NCI-H1092 treated with DMSO at 0.1 percent for 48 hours (cell line): ENCODE measurements at places on chromosomes 16 and 17.

GRCh38 chr16:31010585-31011325 lies at the start of gene STX1B:
TSS of gene STX1B (minus strand) at chr16:31010638. CDS start at chr16:31010396, 242 bp downstream.
- DNase-seq, result peak; percentile 68

DNA sequence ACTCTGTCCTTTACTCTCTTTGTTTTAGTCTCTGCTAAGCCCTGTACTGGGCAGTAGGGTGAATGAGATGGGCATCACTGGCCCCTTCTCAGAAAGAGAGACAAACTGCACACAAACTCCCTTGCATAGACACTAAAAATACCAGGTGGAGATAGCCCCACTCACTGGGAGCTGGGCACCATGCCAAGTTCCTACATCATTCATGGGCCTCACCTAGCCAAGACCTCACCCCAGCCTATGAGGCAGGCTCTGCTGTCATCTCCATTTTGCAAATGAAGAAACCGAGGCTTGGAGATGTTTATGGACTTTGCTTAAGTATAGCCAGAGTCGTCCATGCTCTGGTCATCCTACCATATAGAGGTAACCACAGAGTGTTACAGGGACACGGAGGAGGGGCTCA lies 499.8 kb upstream of the CDH11 start:
- DNase-seq, result no peak

DNA sequence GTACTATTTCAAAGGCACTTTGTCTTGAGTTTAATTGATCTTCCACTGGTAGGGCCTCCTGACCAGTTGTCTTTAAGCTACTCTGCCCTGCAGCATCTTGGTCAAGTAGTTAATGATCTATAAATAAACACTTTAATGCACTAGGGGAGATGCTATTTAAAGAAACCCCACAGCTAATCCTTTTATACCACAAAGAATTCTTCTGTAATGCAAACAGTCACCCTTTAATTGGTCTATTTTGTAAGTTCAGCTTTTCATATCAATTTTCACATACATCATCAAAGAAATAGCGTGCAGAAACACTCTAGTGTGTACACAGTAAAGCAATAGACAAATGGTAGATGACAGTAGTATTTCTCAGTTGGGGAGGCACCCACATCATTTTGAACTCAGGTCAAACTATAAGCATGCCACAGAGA lies 70.3 kb downstream of the PMP22 start:
- peak; percentile 4 for DNase-seq

DNA sequence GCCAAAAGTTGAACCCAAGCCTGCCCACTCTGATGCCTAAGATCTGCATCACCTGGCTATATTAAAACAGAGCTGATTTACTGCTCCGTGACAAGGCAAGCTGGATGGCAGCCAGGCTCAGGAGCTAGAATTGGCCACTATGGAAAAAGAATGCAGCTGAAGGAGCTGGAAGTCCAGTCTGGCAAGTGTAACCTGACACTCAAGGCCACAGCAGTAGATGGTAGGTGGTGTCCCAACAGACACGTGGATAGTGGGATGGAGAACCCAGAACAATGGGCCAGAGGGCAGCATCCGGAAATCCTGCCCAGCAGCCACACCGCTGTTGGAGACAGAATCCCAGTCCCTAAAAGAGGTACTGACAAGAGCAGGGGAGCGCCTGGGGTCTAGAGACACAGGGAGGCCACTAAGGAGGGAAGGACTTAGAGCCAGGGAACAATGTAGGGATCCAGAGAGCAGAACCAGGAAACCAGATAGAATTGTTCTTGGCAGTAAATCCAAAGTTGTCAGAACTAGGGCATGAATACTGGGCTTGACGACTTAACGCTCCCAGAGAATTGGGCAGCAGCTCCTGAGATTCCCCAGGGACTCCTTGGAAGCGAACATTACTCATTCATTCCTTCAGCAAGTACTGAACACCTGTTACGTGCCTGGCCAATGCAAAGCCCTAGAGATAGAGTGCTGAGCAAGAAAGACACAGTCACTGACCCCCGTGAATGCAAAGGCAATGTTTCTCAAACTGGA lies 85.7 kb downstream of the CDYL2 start:
- no peak for DNase-seq

DNA sequence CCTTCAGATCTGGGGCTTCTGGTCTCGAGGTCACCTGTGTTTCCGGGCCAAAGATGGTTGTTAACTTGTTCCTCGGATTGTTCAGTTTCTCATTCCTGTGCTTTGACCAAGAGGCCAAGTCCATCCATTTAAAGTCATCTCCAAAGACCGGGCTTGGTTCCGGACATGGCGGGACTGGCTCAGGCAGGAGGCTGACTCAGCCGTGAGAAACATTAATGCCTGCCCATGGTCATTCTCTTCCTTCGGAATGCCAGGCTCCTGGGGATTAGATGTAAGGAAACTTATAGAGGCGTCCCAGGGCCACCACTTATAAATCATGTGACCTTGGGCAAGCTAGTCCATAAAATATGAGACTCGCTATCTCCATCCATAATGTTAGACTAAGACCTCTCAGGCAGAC lies 13.6 kb upstream of the NKD1 start:
- no peak for DNase-seq

DNA sequence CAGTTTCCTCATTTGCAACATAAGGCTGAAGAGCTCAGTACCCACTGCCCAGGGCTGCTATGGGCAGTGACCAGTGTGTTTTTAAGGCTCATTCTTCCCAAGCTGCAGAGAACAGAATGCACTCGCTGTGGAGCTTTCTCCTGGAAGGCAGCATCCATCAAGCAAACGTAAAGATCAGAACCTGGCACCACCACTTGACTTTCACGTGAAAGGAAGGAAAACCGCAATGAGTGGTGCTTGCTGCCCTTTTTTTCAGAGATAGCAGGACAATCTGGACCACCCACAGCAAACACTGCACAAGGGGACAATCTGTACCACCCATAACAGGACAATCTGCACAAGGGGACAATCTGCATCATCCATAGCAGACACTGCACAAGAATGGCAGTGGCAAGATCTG lies 11.2 kb downstream of the CSNK1D start:
- DNase-seq, result no peak

- peak; percentile 54 for DNase-seq
Measured at GRCh38 chr16:56930486-56931270, 1.3 kb upstream of the HERPUD1 start.

DNA sequence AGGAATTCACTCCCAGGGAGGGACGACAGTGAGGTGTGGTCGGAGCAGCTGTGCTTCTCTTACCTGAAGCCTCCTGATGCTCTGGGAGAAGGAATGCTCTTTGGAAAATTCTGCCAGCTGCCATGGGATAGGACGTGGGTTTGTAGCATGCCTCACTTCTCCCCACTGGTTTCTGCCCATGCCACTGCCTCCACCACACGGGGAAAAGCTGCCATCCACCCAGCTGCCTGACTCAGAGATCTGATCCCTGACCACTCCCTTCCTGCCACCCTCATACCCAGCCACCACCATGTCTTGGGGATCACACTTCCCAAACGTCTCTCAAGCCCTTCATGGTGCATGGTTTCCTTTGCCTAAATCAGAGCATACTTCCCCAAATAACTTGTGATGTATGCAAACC lies 80.0 kb downstream of the CPPED1 start:
- DNase-seq, result no peak

DNA sequence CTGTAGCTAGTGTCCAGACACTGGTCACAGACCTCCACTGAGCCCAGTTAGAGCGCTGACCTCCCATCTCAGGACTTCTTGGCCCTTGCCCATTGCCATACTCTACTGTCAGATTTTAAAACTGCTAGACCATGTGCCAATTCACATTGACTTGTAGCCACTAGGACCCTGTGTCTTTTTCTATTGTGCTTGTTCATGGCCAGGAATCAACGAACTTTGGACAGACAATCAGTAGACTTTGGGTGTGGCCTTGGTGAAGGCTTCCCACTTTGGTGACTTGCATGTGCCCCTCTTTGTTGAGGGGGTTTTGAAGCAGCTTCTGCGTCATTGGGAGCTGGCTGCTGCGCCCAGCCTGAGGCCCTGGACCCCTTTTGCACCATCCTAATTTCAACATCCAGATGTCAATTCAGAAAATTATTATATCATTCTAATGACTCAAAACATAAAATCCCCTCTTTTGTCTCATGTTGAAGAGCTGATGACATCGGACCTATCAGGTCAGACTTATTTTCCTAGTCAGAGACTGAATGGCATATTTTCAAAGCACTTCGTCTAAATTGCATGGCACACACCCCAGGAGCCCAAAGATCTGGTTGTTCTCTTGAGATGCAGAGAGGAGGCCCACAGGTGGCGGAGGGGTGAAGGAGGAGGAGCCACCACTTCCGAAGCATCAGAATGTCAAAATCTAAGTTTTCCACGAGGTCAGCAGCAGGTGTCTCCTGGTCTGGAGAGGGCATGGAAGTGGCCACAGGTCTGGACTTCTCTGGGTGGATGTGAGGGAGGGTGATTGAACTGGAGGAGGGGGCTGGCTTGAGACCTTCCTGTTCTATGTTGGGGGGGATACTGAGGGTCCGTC lies 93.4 kb upstream of the CBX4 start:
- no peak for DNase-seq

DNA sequence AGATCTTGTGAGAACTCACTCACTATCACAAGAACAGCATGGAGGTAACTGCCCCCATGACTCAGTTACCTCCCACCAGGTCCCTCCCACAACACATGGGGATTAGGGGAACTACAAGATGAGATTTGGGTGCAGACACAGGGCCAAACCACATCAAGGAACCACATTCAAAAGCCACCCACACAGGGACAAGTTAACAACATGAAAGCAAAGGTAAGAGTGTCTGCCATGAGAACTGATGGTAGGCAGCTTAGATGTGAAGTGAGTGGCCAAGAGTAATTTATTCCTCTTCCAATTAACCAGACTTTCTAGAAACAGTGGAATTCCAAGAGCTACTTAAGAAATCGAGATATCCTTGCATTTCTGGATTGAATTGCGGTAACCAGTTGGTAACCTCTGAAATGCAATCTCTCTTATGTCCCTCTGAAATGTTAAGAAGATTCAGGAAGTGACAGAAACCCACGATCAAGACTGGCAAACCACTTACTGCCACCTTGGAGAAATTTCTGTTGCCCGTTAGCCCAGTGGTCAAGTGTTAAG lies 167.4 kb upstream of the CACNG5 start:
- no peak for DNase-seq
